ENCODE measurements at places on chromosomes 2 and 18. TPM values are rescaled to one million over a fixed set of nuclear protein-coding genes. Genes with fewer than 3 reads are reported as not detected.

The NPPC gene
- total RNA-seq = 0.59 TPM

DNA sequence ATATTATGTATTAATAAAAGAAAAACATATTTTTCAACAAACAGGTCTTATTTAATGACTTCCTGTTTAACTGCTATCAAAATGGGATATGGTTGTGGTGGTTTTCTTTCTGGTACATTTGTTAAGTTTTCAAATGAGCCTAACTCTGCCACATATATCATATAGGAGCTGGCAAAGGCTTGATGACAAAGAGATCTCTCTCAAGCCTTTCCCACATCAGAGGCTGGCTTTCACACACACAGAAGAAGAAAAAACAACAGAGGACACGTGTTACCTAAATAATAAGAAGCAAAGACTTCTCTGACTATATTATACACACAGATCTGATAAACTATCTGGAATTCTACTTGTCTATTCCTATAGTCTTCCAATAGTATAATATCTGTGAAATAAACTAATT, 46.1 kb downstream of the CFAP36 start:
- DNase-seq = no peak

The SLC4A5 gene
- total RNA-seq = 0.10 TPM

DNA sequence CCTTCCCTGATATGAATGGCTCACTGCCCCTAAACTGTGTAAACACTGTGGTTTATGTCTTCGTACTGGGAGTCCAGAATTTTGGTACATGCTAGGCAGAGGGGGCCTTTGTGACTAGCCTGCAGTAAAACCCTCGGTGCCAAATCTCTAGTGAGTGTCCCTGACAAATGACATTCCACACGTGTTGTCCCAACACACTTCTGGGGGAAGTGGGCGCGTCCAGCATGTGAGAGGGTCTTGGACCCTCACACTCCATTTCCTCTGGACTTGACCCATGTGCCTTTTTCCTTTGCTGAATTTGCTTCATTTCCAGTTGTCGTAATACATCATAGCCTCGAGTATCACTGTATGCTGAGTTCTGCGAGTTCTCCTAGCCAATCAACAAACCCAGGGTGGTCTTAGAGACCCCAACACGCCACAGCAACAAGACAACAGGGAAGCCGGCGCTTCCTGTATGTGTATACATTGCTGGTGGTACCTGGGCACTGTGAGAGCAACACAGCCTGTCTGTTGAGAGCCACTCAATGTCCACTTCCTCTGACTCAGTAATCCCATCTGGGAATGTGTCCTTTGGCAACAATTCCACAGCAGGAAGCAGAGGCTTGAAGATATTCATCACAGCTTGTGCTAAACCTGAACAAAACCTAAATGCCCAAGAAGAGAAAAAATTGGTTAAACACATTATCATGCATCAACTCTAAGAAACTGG, 26.9 kb upstream of the SLC66A3 start:
- DNase-seq = peak; percentile 75
